ENCODE measurements at places on chromosomes 1 and 21.

GRCh38 chr1:47693115-47693514 lies 255.3 kb downstream of the FOXD2 start:
- no peak for DNase-seq

DNA sequence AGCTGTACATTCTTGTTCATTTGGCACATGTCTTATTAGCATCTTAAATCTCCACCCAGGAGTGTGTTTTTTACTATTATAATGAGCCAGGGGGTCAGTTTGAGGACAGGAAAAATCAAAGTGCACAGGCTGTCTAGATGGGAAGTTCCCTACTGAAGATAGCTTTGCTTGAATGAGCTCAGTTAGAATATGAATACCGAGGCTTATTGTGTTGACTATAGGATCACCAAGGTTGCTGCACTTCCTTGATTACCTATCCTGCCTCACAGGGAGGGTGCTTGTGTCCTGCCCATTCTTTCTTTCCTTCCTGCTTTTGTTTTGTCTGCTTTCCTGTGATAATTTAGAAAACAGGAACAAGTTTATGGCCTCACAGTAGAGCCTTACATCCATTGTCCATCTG lies 16.3 kb downstream of the PHGDH start:
- DNase-seq, result no peak

DNA sequence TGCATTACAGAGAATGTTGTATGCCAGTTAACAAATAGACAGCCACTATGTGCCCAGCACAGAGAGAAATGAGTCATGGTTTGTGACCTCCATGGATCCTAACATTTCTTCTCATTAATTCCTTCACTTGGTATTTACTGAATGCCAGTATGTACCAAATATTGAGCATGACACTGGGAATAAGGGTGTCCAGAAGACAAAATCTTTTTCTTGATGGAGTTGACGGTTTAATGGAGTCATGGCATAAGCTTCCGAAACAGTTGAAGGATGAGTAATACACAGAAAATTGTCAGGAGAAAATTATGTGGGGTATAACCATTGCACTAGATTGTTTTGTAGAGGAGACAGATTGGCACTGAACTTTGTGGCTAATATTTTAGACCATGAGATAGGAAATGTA lies 36.9 kb downstream of the PTGFR start:
- no peak for DNase-seq

DNA sequence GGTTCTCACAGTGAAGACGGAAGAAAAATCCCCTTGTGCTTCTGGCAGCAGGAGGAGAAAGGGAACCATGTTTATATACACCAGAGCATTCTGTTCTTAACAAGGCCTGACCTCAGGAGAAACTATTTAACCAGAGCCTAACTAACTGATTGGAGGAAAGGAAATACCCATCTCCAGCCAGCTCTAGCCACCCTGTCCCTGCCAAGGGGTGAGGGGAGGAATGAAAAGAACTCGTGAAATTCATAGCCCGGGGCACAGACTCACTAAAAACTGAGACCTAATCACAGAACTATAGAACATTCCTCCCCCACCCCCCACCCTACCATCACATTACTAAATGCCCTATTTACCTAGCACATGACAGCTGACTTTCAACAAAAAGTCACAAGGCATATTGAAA lies 65.0 kb downstream of the KCNH1 start:
- DNase-seq, result no peak

GRCh38 chr1:226656601-226657277 lies 82.3 kb downstream of the ITPKB start:
- no peak for DNase-seq

GRCh38 chr1:3836421-3836820 lies 20.6 kb downstream of the CEP104 start:
- no peak for DNase-seq

Data from lower lobe of right lung (tissue), 2 donors.